H1 (cell line): ENCODE measurements at places on chromosomes 4 and X. TPM values are rescaled to one million over a fixed set of nuclear protein-coding genes. Genes with fewer than 3 reads are reported as not detected.
A peak's percentile ranks its signal among the peaks of the same experiment; 100 is the strongest.

- DNase-seq: no peak
These were observed 16.3 kb upstream of the ESX1 start for GRCh38 chrX:104270916-104271512.

DNA sequence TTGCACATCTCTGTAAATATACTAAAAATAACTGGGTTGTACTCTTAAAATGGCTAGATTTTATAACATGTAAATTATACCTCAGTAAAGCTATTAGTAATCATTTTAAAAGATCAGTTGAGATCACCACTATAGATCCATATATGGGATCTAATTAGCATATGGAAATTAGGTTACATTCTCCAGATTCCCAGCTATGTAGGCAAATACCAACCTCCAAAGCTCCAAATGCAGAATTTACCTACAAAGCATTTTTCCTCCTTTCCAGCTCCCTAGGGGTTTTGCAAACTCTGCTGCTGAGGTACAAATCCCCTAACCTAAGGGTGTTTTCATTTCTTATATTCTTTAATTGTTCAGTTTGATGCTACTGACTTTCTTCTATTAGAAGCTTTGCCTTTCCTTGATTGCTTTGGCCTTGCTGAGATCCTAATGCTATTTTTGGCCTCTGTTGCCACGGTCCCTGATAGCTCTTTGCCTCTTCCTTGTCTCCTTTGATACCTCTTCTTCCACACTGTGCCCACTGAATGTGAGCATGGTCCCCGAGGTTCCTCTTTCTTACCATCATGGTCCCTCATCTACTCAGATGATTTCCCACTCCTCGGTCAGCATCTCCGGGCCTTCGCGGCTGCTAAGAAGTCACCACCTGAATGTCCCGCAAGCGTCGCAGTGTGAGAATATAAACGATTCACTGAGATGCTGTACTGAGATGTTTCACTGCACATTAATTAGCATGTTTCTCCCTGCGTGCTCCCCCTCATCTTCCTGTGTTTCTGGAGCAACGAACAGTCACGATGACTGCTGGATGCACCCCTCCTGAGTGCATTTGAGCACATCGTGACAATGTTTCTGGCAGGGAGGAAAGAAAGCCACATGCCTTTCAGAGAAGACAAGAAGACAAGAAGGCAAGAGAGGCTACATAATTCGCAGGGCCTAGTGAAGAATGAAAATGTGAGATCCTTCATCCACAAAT lies 23.8 kb downstream of the ENPP6 start:
- DNase-seq: no peak

DNA sequence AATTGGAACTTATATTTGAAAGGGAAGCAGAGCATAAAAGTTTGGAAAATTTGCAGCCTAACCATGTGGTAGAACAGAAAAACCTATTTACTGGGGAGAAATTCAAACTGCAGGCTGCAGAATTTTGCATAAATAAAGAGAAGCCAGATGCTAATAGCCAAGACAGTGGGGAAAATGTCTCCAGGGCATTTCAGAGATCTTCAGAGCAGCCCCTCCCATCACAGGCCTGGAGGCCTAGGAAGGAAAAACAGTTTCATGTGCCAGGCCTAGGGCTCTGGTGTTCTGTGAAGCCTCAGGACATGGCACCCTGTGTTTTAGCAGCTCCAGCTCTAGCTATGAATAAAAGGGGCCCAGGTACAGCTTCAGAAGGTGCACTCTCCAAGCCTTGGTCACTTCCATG lies 648.7 kb upstream of the FRG1 start:
- DNase-seq: no peak

GRCh38 chrX:103913356-103914020 lies 48.9 kb upstream of the TMSB15B start:
- no peak for DNase-seq

- DNase-seq: peak; percentile 46
These were observed 38.5 kb upstream of the POU3F4 start for GRCh38 chrX:83469551-83469950.

XPNPEP2 gene
- 0.25 TPM in 1 of 2 replicates, not detected in the other for total RNA-seq

DNA sequence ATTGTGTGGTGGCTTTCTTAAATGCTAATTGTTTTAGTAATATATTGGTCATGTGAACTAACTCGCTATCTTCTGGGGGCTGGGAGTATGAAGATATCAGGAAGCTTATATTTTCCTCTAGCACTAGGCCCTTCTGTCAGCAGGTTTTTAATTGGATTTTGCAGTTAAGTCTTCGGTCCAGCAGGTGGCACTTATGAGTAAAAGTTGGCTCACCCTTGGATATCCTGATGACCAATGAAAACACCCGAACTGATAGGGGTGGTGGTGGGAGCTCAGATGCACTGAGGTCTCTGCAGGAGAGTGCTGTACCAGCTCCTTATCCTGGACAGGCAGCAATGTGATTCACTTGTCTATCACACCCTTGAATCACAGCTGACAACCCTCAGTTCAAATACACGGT lies 1365.8 kb upstream of the DIAPH2 start:
- DNase-seq: no peak

DNA sequence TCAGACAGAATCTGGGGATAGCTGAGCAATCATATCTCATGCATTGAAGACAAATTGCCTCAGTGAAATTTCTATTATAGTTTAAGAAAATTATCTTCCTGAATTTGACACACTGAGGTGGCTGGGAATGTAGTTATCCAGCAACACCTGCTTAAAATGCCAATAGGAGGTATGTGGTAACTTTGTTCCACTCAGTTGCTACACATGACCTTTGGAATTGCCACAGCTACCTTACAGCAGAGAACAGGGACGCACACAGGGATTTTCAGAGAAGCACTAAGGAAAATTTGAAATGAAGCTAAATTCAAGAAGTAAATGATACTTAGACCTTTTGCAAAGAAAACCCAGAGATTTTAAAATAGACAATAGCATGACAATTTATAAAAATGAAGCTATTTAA lies 264.6 kb downstream of the IL1RAPL1 start:
- no peak for DNase-seq

DNA sequence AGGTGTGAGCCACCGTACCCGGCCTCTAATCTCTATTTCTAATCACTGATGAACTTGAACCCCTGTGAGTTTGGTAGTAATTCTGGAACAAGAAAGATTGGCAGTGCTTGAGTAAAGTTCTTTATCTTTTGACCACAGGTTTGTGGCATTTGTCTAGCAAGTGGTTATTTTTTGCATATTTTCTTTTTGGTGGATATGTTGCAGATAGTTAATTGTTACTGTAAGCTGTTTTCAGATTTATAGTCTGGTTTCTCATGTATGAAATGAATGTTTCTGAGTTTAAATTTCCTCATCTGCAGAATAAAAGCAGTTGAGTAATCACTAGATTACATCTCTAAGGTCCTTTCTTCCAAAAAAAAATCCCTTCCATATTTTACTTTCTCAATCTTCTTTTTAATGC lies 105.2 kb downstream of the GASK1B start:
- DNase-seq: no peak

GRCh38 chr4:125985856-125986255 lies 671.1 kb downstream of the FAT4 start:
- no peak for DNase-seq

DNA sequence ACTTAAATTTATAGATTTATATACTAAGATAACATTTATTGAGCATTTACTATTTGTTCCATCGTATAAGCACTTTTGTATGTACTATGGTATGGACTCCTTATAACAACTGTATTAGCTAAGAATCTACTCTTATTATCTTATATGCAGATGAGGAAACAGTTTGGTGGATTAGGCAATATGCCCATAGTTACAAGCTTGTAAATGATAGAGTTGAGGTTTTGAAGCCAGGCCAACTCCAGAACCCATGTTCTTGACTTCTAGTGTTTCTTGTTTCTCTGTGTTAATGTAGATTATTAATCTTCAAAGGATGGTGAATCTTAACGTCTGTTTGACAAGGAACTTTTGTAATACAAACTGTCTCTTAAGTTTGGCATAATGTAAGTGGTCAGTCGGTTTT lies 71.3 kb downstream of the STIM2 start:
- no peak for DNase-seq

IQCM gene
- total RNA-seq: not detected in 2 replicates

INTS12 gene
- total RNA-seq: 13.8 and 14.1 TPM in 2 replicates

RXFP1 gene
- 0.56 and 0.57 TPM in 2 replicates for total RNA-seq

- DNase-seq: no peak
These were observed 51.2 kb downstream of the DCX start for GRCh38 chrX:111360839-111361238.

INTU gene
- total RNA-seq: 12.8 and 15.1 TPM in 2 replicates

- no peak for DNase-seq
These were observed 18.7 kb downstream of the RCHY1 start for GRCh38 chr4:75495476-75495875.

GRCh38 chr4:42391981-42392380 lies 5.3 kb upstream of the SHISA3 start:
- no peak for DNase-seq

ERCC6L gene
- total RNA-seq: 23.9 and 24.7 TPM in 2 replicates

DNA sequence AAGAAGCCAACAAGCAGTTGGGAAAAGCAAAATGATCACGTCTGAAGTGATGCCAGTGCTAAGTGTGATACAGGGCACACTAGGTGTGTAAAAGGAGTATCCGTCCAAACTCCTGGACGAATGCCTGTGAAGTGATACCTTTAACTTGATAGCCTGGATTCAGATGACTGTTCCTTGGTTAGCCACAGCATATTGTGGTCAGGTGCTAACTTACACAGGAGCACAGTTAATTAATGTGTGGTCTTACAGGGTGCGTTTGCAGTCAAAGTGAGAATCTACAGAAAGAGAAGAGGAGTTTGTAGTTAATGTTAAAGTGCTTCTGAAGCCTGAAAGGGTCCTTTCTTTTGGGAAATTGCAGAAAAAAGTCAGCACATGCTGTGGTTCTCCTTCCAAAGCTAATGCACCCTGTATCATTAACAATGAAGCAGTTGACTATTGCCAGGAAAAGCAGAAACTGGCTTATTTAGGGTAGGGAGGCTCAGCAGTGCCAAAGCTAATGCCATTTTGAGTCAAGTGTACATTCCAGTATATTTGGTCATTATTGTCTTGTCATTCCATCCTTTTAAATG lies 61.1 kb downstream of the DCLK2 start:
- no peak for DNase-seq

CTAG2 gene
- total RNA-seq: not detected in 2 replicates

GRCh38 chrX:140912606-140913005 lies 89.8 kb upstream of the SPANXB1 start:
- no peak for DNase-seq

DNA sequence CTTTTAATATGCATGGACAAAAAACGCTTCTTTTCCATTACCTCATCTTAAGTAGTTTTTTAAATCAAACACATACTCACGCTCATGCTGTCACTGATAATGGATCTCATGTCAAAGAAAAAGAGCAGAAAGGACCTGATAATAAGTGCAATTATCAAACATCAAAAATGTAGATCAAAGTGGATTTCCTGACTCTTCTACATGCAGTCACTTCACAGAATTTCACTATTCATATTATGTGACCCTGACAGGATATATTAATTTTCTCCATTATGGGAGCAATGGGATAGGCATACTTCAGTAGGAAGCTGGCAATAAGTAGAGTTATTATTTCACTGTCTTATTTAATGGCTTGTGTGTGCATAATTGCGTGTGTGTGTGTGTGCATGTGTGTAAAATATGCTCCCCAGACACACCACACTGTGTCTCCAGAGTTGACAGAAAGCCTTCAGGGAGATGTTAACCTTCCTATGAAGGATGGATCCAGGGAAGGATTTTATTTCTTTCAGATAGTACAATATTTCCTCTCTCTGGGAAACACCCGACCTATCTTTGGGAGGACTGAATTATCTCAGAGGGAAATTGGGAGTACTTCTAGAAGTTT lies 445.2 kb downstream of the SH2D1A start:
- no peak for DNase-seq

DNA sequence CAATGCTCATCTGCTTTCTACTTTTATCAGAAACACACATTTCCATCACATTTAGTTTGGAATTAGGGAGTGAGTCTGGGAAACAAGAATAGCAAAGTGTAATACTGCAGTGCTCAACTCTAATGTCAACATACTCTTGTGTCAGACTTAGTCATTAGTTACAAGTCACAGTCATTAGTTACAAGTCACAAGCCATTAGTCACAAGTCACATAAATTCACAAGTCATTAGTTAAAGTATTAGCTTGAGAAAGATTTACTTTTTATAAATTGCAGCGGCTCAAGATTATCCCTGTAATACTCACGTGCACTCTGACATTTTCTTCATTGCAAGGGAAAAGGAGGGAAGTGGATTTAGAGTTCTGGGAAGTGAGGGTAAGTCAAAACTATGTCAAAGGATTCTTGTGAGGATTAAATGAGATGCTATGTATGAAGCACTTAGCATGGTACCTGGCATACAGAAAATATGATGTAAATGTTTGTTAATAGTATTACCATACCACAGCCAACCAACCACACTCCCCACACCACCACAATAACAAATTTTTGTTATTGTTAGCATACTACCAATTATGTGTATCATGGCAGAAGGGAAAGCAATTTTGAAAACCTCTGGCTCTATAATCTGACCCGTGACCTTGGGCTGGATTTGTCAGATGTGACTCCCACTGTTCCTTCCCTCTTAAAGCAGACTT lies 116.6 kb downstream of the ARHGAP24 start:
- DNase-seq: no peak

- DNase-seq: no peak
These were observed 2.2 kb upstream of the MID2 start for GRCh38 chrX:107823456-107823855.

- DNase-seq: peak; percentile 43
These were observed 30.4 kb upstream of the TMSB15A start for GRCh38 chrX:102546828-102547493.

- DNase-seq: peak; percentile 50
These were observed 315.8 kb downstream of the STIM2 start for GRCh38 chr4:27176400-27176799.

- no peak for DNase-seq
These were observed 49.8 kb downstream of the MID1 start for GRCh38 chrX:10570601-10571000.

- DNase-seq: no peak
These were observed 67.4 kb downstream of the DHX15 start for GRCh38 chr4:24516926-24517325.

USP17L22 gene
- not detected in 2 replicates for total RNA-seq

GRCh38 chr4:151803246-151803645 lies 42.4 kb upstream of the GATB start:
- DNase-seq: no peak

HELT gene
- total RNA-seq: 0.35 TPM in 1 of 2 replicates, not detected in the other

DNA sequence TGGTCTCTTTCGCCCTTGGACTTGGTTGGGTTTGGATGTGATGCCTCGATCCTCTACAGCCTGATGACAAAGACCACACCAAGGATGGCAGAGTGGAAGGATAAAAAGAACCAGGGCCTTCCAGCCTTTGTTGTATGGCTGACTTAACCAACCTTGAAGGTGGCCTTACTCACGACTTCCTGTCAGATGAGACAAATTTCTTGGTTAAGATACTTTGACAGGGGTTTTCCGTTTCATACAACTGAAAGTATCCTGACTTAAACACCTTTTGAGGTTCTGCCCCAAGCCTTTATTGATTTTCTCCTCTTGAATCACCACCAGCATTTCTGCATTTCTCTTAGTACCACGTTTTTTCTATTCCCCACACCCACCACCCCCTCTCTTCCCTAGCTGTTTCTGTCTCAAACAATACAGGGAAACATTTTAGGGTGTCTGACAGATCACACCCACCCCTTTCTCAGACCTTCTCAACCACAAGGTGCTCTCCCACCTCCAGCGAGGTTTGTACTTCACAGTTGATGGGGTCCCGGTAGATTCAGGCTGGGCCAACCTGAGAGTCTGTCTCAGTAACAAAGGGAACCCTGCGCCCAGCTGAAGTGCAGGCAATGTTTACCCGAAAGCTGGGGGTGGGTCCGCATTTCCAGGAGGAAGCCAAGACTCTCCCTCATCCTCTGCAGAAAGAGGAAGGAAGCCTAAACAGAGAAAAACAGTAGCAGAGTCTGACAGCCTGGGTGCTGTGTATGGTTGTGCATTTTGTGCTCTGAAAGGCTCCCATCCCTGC lies 5.0 kb upstream of the TSPAN5 start:
- DNase-seq: no peak
